ENCODE measurements at places on chromosomes 4 and X.

DNA sequence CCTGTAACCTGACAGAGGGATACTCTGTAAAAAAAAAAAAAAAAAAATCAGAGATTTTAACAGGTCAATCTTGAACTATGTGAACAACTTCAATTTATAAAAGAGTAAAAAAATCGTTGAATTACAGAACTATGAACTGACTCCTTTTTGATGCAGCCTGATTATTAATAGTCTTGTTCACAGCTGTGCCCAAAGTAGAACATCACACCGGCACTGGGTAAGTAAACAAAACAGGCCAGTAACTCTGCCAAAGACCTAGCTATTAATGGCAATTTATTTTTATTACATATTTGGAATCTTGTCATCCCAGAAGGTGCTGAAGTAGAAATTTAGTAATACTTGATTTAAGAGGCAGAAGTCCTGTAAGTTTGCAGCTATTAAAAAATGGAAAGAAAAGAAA, 31.4 kb downstream of the CPE start:
- no peak for DNase-seq

DNA sequence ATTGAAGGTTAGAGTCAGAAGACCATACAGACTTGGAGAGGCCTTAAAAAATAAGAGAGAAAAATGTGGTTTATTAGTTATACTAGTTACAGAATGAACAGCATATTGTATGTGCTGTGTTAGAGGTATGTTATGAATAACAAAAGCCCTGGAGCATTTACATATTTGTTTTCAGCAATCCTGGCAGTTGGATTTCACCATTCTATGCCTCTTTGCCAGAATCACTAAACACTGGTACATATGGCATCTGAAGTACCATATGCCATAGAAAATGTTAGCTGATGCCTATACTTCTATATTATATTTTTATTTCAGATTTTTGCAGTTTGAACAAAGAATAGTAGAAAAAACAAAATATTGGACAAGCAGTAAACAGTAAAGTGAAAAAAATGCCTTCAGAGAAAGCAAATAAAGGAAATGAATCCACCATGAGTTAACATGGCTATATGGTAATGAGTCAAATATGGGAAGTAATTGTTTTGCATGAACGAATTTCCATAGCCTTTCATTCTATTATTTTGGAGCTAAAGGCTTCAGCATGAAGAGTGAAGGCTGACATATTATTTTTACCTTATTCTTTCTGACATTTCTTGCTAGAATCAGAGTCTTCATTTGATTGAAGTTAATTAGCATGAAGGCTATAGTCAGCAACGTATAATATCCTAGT, 41.9 kb upstream of the PRDM8 start:
- no peak for DNase-seq

- DNase-seq = no peak
Measured at GRCh38 chr4:11669156-11669555, 240.5 kb upstream of the HS3ST1 start.

DNA sequence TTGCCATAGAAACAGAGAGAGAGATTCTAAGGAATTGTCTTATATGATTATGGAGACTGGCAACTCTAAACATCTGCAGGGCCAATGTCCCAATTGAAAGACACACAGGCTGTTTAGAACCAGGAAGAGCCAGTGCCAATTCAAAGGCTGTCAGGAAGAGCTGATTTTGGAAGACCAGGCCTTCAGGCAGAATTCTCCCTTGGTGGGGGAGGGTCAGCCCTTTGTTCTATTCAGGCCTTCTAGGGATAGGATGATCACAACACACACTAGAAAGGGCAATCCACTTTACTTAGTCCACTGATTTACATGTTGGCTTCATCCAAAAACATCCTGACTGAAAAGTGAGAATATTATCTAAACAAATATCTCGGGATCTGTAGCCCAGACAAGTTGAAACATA, 15.2 kb downstream of the C4orf46 start:
- no peak for DNase-seq

DNA sequence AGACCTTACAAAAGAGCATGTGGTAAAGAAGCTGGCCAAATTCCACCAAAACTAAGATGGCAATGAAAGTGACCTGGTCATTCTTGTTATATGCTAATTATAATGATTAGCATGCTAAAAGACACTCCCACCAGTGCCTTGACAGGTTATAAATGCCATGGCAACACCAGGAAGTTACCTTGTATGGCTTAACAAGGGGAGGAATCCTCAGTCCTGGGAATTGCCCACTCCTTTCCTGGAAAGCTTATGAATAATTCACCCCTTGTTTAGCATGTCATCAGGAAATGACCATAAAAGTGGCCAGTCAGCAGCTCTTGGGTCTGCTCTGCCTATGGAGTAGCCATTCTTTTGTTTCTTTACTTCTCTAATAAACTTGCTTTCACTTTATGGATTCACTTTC, 87.9 kb downstream of the UPRT start:
- no peak for DNase-seq

DNA sequence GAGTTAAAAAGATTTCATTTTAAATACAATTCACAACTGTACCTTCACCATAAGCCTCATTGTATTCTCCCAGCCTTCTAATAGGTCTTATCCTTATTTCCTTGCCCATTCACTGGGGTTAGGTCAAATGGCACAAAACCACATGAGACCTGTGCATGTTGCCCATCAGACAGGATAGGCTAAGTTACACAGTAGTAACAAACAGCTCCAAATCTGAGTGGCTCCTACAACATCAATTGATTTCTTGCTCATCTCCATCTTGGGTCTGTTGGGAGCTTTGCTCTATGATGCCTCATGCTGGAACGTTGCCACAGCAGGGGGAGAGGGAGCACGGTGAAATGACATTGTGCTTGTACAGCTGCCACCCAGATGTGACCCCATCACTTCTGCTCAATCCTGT, 70.6 kb downstream of the DHX15 start:
- DNase-seq = no peak

GRCh38 chr4:7777017-7777710, 162.5 kb downstream of the AFAP1 start:
- no peak for DNase-seq

- DNase-seq = no peak
Measured at GRCh38 chrX:19833034-19833677, 54.2 kb downstream of the SH3KBP1 start.

GRCh38 chr4:153527690-153528089, 61.5 kb downstream of the TMEM131L start:
- DNase-seq = no peak

- DNase-seq = no peak
Measured at GRCh38 chr4:138405934-138406567, 163.9 kb upstream of the SLC7A11 start.

DNA sequence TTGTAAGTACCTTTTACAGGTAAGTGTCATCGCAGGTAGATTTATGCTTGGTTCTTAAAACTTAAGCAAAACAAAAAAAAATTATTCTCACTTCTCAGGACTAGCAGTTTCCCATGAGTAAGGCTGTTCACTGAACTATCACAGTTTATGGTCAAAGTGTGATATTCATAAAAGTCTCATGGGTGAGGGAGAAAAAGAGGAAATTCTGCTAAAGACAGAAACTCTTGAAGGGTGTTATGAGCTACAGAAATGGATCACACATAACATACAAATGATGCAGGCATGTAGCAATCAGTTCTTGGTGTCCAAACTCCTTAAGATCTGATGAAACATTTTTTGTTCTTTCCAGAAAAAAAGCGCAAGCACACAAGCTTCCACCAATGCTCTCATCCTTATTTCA, 8.5 kb downstream of the RAB9A start:
- no peak for DNase-seq

DNA sequence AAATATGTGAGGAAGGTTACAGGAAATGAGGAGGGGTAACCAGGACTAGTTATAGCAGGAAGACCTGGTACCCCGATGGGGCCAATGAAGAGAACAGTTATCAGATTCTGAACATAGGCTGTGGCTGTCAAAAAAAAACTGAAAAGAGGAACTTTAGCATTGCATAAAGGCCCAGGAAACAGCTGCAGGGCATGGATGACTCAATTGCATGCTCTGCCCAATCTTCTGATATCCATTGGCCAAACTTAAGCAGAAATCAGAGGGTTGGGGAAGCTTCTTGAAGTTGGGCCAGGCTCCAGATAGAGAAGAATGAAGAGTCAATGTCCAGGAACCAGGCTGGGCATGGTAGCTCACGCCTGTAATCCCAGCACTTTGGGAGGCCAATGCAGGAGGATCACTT, 1222.4 kb upstream of the PRKX start:
- DNase-seq = no peak

- DNase-seq = no peak
Measured at GRCh38 chr4:130563185-130563888, 1467.4 kb downstream of the C4orf33 start.

GRCh38 chrX:153670748-153671588, 2.6 kb downstream of the PNCK start:
- DNase-seq = no peak

DNA sequence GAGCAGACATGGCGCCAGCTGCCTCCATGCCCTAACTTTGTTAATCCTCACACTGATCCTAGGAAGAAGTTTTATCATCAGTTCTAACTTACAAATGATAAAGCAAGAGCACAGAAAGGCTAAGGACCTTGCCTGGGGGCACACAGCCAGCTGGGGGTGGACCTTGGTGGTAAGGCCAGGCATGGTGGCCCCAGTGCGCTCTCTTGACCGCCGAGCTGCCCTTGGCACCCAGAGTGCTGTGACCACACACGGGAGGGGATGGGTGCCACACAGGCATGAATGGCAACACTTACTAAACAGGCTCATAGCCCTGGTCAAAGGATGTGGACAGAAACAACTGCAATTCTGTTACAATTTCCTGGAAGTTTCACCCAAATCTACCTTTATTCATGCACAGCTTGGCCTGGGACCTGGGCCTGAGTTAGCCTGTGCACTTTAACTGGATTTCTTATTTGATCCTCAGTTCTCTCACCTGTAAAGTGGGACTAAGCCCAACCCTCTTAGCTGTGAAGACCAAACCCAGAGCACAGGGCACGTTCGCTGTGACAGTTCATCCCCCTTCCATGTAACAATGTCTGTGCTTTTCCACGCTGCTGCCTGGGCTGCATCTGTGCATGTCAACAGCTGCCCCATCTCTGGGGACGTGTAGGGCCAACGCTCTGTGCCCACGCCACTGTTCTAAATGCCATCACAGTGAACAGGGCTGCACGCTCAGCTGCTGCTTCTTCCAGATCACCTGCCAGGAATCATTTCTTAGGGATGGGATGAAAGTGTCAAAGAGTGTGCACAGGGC, 44.8 kb downstream of the ACOX3 start:
- no peak for DNase-seq

- no peak for DNase-seq
Measured at GRCh38 chr4:2075171-2075986, 16.3 kb downstream of the NAT8L start.

DNA sequence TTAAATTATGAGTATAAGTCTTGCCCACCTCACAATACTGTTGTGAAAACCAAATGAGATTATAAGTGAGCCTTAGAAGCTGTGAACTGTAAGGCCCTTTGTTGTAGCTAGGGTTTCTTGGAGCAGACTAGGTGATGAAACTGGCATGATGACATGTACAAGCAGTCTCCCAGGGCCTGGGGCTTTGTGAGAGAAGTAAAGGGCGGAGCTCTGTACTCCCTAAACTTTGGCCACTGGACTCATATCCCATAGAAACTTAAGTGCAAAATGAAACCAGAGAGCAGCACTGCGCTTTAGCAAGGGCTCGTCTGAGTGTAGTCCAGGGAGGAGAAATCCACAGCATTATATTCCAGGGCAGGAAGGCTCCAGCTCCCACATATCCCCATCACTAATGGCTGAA, 385.6 kb upstream of the FGF16 start:
- no peak for DNase-seq

GRCh38 chr4:58935332-58935731, 1825.1 kb upstream of the IGFBP7 start:
- no peak for DNase-seq

DNA sequence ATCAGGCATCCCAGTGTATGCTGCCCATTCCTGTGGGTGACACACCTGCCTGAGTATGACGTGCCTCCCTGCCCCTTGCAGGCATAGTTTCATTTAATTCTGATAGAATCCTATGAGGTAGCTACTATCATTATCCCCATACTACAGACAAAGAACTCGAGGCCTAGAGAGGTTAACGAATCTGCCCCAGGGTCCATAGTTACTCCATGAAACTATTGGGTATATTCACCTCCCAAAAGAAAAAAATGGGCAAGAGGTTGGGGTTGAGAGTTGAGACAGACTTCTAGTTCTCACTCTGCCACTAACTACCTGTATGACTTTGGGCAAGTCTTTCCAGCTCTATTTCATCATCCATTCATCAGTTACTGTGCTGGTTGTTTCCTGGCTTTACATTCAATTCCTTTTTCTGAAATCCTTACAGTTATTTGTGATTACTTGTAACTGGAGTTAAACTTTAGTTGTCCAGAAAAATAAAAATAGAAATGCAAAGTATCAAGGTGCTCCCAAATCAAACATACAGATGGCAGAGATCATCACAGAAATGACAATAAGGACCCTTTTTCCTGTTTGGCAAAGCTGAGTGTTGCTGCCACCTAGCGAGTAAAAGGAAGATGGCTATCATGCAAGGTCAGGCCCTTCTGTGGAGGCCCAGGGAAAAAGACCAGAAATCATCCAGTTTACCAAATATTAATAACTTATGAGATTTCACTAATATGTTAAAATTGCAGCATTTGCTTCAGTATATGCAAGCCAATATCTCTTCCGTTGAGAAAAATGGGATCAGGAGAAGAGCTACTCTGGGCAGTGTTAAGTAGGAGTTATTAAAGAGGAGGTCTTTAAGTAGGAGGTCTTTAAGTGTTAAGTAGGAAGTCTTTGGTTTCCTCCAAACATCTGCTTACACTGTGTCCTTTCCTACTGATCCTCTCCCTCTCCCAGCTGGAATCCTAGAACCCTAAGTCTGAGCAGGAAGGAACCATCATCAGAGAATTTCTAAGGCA, 17.1 kb upstream of the MAP7D3 start:
- no peak for DNase-seq

DNA sequence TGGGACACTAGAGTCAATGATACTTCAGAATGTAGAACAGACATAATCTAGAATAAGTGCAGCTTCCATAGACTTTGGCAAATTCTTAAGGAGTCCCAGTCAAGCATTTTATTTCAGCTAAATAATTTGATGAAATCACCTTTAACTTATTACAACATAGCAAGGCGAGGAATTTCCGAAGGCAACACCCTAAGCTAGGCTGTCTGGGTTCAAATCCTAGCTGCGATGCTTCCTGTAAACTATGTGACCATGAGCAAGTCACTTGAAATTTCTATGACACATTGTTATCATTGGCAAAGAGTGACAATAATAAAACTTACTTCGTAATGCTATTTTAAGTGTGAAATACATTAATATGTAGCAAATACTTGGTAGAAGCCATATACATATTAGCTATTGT, 679.1 kb downstream of the DMD start:
- DNase-seq = no peak

GRCh38 chrX:44167116-44167515, 176.4 kb downstream of the EFHC2 start:
- DNase-seq = no peak
